ENCODE measurements at places on chromosomes 12 and 14.

GRCh38 chr12:96194971-96195844 is 1.0 kb downstream of the ELK3 start:
- DNase-seq, result peak; percentile 76

DNA sequence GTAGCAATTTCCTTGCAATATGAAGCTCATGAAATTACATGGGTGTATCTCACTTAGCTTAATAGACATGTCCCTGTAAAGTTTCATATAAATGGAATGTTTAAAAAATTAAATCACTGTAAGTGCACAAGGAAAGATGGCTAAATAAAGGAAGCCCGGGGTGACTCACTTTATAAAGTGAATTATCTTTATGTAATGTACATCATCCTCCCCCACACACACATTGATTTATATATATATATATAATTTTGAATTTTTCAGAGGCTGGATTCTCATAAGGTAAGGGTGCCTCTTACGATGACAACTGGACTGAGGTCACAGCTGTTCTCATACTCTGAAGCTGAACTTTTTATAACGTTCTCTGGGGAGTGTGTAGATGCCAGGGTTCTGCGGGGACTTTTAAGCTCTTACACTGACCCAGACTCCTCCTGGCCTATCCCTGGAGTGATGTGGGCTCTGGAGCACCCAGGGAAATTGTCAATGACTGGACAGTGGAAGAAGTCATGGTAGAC is 108.7 kb upstream of the HIF1A start:
- DNase-seq, result no peak

DNA sequence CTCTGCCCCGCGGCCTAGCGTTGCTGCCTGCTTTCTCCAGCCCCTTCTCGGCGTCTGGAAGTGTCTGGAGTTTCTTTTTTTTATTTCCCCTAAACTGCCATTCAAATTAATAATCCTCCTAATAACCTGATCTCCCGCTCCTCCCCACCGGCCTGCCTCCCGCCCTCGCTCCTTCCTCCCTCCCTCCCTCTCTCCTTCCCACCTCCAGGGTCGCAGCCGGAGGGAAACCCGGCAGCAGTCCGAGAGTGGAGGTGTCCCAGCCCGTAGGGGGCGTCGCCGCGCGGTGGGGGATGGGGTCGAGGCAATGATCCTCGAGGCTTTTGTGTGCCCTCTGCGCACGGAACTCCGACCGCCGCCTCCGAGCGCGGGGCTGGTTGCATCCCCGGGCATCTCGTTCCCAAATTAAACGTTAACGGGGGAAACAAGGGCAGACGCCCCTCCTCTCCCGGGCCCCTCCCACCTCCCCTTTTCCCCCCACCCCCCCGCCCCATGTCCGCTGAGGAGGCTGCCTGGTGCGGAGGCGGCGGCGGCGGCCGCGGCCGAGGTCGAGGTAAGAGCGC is 1.0 kb upstream of the SOCS2 start:
- peak; percentile 84 for DNase-seq

DNA sequence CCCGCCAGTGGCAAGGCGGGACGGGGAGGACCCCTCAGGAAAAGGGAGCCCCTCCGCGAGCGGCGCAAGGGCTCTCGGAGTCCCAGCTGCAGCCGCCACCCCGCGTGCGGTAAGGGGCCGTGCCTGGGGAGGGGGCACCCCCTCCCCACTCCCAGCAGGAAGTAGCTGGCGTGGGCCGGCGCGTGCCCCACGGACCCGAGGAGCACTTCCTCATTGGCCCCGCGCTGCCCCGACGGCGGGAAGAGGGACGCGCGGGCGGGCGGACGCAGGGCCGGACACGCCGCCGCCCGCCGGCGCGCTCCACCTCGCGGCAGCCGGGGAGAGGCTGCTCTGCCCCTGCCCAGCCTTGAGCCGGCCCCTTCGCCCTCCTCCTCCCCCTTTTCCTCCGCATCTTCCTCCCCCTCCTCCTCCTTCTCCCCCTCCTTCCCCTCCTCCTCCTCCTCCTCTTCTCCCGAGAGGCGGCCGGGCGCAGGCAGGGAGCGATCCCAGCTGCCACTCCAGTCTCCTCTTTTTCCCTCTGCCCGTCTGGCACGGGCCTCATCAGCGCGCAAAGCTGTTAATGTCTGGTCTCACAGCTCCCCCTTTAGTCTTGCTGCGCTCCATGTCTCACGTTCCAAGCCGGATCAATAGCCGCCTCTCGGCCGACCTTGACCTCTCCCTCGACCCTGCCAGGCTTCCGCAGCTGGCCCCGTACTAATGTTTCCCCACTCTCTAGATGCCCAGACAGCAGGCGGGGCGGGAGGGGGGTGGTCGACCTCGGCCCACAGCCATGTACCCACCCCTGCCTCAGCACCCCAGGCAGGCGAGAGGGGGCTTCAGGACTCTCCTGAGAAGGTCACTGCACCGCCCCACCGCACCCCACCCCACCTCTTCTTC is 2.6 kb upstream of the BCL11B start:
- peak; percentile 80 for DNase-seq

- DNase-seq, result no peak
Measured at GRCh38 chr12:24393071-24393470, 443.6 kb upstream of the SOX5 start.

GRCh38 chr12:69846976-69847375 is 21.9 kb downstream of the MYRFL start:
- no peak for DNase-seq

DNA sequence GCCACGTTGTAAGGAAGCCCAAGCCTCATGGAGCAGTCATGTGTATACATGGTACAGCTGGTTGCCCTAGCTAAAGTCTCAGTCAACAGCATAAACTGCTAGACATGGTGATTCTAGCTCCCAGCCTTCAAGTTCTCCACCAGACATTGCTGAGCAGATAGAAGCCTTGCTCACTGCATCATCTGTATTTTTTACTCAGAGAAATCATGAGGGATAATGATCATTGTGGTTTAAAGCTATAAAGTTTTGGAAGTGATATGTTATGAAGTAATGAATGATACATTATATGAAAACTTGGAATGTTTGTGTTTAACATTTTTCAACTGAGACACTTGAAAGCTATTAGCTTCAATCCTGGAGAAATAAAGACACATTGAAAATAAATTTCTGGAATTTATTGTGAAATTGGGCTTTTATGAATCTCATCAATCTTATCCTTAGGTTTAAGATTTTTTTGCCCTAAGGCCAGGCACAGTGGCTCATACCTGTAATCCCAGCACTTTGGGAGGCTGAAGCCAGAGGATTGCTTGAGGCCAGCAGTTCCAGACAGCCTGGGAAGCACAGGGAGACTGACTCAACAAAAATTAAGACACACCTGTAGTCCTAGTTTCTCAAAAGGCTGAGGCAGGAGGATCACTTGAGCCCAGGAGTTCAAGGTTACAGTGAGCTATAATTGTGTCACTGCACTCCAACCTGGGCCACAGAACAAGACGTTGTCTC is 5.6 kb upstream of the NFATC4 start:
- no peak for DNase-seq

DNA sequence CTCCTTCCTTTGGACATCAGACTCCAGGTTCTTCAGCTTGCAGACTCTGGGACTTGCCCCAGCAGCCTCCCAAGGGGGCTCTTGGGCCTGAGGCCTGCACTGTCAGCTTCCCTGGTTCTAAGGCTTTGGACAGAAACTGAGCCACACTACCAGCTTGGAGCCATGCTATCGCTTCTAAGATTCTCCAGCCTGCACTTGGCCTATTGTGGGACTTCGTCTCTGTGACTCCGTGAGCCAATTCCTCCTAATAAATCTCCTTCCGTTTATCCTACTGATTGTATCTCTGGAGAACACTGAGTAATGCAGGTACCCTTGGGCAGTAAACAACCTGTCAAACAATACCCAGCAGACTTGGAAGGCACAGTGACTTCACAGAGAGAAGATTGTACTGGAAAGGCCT is 24.9 kb upstream of the RHOJ start:
- DNase-seq, result no peak

DNA sequence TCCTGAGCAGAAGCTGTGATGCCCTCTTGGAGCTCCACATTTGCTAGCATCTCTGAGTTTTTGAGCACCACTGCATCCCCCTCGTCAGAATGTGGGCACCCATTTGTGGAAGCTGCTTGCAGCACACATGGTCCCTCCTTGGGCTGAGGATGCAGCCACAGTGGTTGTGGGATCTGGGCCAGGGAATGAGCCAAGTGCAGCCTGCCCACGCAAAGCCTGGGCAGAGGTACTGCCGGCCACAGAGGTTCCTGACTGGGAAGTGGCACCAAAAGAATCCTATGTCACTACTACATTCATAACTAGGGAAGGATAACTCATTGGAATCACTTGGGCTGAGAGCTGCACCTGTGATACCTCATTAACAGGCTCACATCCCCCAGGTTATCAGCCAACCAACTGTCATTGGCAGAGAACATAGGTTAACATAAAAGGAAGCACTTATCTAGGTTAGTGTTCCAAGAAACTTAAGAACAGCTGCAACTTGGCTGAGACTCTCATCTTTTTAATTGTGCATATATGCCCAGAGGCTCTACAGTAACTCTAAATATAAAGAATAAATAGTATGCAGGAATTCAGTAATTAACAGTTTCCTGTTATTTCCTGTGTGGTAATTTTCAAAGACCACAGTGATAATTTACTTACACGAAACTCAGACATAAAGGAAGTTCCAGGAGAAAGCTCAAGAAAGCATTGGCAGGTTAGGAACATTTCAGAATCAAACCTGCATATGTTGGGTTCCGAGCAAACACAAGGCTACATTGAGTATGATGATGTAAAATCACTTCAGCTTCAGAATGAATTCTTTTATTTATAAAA is 145.3 kb downstream of the BCAT1 start:
- DNase-seq, result no peak

DNA sequence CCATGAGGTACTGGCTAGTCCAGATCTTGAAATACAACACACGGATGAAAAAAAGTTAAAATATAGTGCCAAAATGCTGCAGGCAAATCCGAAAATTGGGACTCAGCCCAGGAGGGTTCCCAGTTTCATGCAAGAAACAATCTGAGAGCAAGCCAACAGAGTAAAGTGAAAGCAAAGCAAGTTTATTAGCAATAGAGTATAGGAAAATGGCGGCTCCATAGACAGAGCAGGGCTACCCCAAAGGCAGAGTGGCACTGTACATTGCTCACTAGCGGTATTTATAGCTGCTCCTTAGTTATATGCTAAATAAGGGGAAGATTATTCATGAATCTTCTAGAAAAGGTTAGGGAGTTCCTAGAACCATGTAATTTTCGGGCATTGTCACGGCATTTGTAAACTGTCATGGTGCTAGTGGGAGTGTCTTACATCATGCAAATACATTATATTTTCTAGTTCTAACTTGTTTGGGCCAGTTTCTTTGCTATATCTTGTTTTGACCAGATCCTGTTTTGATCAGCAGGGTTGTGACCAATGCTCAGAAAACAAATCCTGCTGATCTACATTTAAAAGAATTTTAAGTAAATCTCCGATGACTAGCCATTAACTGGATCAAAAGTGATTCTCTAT is 29.1 kb downstream of the RECQL start:
- no peak for DNase-seq

DNA sequence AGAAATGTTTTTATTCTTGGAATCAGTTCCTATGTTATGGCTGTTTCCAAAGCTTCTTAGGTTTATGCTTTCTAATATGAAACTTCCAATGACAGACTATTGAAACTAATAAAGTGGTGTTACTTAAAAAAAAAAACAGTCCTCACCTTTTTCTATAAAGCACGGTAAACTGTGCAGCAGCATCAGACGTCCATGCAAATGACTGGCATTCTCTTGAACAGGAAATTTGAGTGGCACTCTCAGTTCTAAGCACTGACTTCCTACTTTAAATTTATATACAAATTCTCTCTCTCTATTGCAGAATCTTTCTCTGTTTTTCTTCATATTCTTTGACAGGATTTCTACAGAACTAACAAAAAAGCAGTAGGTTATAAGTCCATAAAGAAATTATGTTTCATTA is 2.8 kb upstream of the RAD51AP1 start:
- DNase-seq, result no peak

- DNase-seq, result no peak
Measured at GRCh38 chr12:108642269-108642870, 8.7 kb upstream of the SELPLG start.

GRCh38 chr14:37253905-37254304 is 56.2 kb downstream of the MIPOL1 start:
- DNase-seq, result no peak

GRCh38 chr14:64475585-64476273 is 10.4 kb downstream of the AKAP5 start:
- DNase-seq, result no peak

DNA sequence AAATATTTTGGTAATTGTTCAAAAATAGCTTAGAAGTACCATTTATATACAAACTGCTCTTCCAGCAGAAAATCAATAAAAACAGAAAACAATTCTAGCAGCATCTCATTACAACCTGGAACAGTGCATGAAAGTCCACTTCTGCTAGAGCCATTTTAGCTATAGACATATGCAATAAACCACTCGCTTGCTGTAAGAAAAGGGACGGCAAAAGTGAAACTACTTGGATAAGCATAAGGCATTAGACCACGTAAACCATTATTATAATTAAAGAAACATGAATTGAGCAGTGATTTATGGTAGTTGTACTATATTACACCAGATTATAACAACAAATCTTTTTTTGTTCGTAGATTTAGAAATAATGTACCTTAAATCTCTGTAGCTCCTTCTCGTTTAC is 48.7 kb downstream of the LRIG3 start:
- no peak for DNase-seq

GRCh38 chr14:41297576-41298327 is 308.9 kb upstream of the LRFN5 start:
- no peak for DNase-seq

- DNase-seq, result no peak
Measured at GRCh38 chr14:103232031-103232808, 101.8 kb upstream of the EIF5 start.

GRCh38 chr14:89241934-89242651 is 174.9 kb downstream of the FOXN3 start:
- DNase-seq, result no peak

DNA sequence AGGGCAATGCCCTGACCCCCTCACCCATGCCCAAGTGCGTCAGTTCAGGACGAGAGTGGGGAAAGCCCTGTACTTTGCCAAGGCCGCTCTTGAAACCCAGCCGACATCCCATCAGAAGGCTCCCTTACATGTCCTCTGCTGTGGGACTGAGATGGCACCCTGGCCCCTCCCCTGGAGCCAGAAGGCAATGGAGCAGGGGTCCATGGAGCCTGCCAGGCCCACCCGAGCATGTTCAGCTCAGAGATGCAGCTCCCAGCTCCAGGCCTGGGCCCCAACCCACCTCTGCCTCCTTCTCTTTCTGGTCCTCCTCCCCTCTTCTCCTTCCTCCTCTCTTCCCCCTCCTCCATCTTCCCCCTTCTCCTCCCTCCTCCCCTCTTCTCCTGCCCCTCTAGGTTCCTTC is 95.5 kb downstream of the PAPOLA start:
- no peak for DNase-seq
